ENCODE measurements at places on chromosomes 7 and 10. TPM values are rescaled to one million over a fixed set of nuclear protein-coding genes. Genes with fewer than 3 reads are reported as not detected.

Gene ADAM12
- 21.3 TPM for total RNA-seq

Gene TRIM50
- not detected for total RNA-seq

Gene OR2A5
- total RNA-seq: not detected

Gene PIP
- total RNA-seq: 0.38 TPM

Gene UPK3B
- not detected for total RNA-seq

Gene PIK3AP1
- total RNA-seq: 0.85 TPM

Gene DNAH11
- total RNA-seq: 4.0 TPM

Gene ACHE
- under 0.01 TPM for total RNA-seq
